ENCODE measurements at places on chromosomes 4 and X.

- no peak for DNase-seq
These were observed 362.6 kb upstream of the MAGEB2 start for GRCh38 chrX:29852767-29853166.

DNA sequence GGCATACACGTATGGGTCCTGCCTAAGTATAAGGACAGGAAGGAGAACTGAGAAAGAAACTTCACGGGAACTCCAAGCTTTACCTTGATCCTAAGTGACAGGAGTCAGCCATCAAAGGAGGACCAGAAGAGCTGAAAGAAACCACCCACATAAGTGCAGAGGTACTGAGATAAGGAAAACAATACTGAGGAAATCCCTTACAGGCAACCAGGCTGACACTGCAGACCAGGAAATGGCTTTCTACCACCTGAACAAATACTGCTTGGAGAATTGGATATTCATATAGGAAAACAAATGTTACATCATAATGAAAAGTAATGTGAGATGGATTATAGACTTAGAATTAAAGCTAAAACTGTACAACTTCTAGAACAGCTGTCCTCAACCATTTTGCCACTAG is 127.0 kb downstream of the IL15 start:
- no peak for DNase-seq

- no peak for DNase-seq
These were observed 631 bp downstream of the EVC start for GRCh38 chr4:5711479-5712184.

DNA sequence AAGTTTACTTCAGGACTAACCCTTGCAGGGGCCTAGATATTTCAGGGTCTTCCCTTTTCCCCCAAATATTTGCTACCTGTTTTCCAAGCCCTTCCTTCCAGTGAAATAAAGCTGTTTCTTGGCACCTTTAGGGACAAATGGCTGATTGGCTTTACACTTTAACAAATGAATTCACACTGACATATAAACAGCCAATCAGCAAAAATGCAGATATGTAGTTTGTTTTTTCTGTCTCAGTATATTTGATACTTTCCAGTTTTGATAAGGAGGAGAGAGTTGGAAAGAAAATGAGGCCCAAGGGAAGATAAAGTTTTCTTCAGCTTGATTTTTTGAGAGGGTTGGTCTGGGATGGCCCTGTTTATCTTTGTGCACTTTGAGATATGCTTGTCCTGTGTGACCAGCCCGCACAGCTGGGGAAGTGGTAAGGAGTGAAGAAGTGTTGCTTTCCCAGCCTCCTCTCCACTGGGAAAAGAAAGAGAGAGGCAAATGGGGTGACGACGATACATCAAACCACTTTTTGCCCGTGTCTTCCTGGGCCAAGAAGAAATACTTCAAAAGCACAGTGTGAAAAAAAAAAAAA is 67.5 kb downstream of the MGST2 start:
- DNase-seq: no peak

DNA sequence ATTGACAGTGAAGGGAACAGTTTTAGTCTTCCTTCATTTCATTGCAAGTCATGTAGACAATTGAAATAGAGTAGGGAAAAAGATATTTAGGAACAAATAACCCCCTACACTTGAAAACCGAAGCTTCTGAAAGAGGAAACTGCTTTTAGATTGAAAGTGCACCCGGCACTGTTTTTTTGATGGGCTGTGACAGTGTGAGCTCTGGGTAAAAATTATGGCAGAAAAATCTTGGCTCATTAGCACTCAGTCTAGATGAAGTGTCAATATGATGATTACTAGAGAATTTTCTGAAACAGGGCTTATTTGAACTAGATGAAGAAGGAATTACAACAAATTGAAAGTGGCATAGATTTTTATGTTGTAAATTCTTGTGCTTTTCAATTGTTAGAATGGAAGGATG is 1132.4 kb downstream of the RAPGEF2 start:
- no peak for DNase-seq

GRCh38 chr4:171846232-171846631 is 33.0 kb downstream of the GALNTL6 start:
- no peak for DNase-seq

- no peak for DNase-seq
These were observed 130.9 kb upstream of the RPS6KA3 start for GRCh38 chrX:20397587-20397986.

GRCh38 chrX:148363471-148364235 is 136.8 kb upstream of the AFF2 start:
- no peak for DNase-seq

- no peak for DNase-seq
These were observed 38.6 kb downstream of the PHOX2B start for GRCh38 chr4:41709844-41710481.

DNA sequence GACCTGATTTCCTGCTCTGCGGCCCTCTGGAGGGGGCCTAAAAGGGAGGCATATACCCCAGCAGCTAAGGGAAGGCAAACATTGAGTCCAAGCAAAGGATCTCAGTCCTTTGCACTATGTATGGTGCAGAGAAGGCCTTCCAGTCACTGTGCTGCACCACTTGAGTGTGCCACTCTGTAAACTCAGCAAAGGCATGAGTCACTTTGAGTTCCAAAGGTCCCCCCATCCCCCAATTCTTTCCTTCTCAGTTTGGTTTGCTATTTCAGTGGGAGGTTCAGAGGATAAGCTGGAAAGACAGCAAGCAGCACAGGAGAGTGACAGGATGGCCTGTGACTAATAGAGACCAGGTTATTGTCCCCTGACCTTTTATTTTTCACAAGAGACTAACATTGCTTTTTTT is 131.3 kb downstream of the FHDC1 start:
- no peak for DNase-seq

- no peak for DNase-seq
These were observed 65.0 kb downstream of the SCD5 start for GRCh38 chr4:82733636-82734035.

- DNase-seq: no peak
These were observed 23.8 kb downstream of the AFAP1 start for GRCh38 chr4:7915875-7916242.

- DNase-seq: no peak
These were observed 32.8 kb downstream of the GATB start for GRCh38 chr4:151728006-151728405.

GRCh38 chr4:95232358-95233156 is 316.2 kb downstream of the UNC5C start:
- DNase-seq: no peak

GRCh38 chr4:22942920-22943559 is 250.3 kb downstream of the GBA3 start:
- no peak for DNase-seq

DNA sequence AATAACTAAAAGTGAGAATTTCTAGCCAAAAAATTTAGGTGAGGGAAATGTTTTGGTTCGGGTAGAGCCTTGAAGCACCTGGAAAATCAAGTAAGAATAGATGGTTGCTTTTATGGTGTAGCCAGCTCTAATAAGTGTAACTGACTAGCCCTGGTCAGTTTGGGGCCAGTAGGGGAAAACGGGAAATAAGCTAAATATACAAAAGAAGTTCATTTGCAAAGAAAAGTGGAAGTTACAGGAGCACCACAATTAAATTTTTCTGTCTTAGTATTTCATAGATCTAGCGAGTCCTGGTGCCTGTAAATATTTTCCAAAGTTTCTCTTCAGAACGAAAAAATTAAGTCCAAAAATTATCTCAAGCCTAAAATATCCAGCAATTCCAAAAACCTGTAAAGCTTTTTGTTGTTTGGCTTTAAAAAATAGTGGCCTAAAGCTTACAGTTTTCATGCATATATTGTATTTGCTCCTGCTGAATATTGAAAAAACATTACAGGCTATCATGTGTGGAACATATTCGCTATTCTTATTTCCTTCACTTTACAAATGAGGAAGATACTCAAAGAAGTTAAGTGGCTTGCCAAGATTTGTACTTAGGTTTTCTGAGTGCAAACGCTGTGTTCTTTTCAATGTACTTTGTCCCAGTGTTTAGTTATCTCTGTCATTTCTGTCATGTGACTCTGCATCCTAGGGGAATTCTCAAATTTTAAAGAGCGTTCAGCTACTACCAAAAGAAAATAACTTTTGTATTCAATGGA is 7.3 kb upstream of the PTPN13 start:
- no peak for DNase-seq

GRCh38 chrX:54540289-54540688 is 10.3 kb downstream of the GNL3L start:
- no peak for DNase-seq

- DNase-seq: no peak
These were observed 124.0 kb downstream of the TENM3 start for GRCh38 chr4:182367153-182367552.

GRCh38 chr4:111781611-111782010 is 363.6 kb upstream of the FAM241A start:
- DNase-seq: no peak

DNA sequence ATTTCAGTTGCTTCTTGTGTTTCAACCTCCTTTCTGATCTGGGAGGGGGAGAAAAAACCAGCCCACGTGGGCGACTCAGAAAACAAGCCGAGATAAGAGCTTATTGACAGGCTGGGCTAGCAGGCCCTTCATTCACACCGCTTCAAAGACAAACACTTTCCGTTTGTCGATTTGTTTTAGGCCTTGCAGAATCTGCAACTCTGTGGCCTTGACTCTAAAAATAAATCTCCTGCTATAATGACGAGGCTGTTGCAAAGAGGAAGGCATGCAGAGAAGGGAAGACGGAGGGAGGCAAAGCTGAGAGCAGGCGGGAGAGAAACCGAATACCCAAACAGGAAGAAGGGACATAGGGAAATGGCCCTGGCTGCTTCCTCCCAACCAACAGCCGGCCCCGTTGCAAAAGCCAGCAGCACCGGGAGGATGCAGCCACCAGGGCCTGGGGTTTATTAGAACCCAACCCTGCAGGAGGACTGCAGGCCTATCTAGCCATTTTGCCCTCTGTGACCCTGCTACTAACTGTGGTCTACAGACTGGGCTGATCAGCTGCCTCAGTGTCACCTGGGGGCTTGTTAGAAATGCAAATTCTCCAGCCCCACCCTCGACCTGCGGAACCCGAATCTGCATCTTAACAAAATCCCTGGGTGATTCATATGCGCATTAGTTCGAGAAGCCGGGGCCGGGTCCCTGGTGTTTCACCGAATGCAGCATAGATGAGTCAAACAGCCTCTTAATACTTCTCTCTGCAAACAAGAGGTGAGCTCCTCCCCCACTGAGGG is 325.5 kb downstream of the BCOR start:
- no peak for DNase-seq

GRCh38 chrX:123170546-123170945 is 13.5 kb upstream of the GRIA3 start:
- DNase-seq: no peak

Measured in cerebellar nuclear complex (tissue), 1 donor.